ENCODE measurements at places on chromosomes 11 and 22.

DNA sequence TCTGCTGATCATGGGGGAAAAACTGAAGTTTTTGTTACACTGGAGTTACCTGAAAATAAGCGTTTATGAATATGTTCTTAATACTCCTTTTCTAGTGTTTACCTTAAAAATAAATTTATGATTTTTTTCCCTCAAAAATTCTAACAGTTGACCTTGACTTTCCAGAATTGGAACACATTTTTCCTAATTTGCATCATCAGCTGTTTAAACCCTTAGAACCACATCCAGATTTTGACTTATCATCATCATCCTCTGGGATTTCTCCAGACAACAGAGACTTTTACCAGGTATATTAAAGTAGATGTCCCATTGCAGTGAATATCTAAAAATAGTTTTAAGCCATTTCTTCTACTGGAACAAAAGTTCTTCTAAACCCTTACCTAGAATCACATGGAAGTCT is 17.2 kb downstream of the TAF1D start:
- DNase-seq = no peak

GRCh38 chr11:216081-216974 is 8.8 kb downstream of the RIC8A start:
- DNase-seq = no peak

GRCh38 chr22:47197773-47198500 is 435.5 kb downstream of the TBC1D22A start:
- DNase-seq = no peak

- no peak for DNase-seq
These were observed 417.9 kb upstream of the DDI1 start for GRCh38 chr11:103618528-103618927.

DNA sequence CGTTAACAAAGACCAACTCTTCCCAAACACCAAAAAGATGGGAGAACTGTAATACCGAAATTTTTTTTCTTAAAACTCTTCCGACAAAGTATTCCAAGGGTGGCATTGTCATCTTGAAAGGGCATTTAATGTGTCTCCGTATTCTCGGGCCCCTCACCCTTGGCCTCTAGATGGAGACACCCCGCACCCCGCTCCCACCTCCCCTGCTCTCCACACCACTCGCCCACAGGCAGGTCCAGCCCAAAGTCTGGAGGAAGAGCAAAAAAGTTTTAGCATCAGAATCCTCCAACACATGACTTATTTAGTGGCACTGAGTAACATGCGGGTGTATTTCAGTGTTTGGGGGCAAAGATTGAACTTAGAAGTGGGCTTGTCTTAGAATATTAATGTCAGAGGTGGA is 20.7 kb downstream of the SPATA19 start:
- DNase-seq = no peak

DNA sequence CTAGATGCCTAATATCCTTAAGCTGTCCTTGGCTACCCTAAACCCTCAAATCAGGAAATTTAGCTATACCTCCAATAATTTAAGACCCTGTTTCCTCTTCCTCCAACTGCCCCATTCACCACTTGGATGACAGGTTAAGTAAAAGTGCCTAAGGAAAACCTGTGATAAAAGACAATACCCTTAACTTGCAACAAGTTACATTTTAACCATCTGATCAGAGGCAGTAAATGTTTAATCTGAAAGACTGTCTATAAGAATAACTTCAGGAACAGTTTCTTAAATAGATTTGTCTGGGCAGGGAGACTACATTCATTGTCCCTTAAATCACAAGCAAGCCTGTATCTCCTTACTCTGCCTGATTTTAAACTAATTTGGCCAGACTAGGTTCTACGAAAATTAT is 129.1 kb downstream of the APOL5 start:
- DNase-seq = no peak

GRCh38 chr22:37298748-37299495 is 16.6 kb downstream of the CYTH4 start:
- no peak for DNase-seq

- no peak for DNase-seq
These were observed 9.0 kb upstream of the CCT8L2 start for GRCh38 chr22:16601437-16602223.

GRCh38 chr22:30601464-30601863 is 5.5 kb upstream of the TCN2 start:
- DNase-seq = no peak

GRCh38 chr22:35554297-35554845 is 13.7 kb downstream of the RASD2 start:
- no peak for DNase-seq

DNA sequence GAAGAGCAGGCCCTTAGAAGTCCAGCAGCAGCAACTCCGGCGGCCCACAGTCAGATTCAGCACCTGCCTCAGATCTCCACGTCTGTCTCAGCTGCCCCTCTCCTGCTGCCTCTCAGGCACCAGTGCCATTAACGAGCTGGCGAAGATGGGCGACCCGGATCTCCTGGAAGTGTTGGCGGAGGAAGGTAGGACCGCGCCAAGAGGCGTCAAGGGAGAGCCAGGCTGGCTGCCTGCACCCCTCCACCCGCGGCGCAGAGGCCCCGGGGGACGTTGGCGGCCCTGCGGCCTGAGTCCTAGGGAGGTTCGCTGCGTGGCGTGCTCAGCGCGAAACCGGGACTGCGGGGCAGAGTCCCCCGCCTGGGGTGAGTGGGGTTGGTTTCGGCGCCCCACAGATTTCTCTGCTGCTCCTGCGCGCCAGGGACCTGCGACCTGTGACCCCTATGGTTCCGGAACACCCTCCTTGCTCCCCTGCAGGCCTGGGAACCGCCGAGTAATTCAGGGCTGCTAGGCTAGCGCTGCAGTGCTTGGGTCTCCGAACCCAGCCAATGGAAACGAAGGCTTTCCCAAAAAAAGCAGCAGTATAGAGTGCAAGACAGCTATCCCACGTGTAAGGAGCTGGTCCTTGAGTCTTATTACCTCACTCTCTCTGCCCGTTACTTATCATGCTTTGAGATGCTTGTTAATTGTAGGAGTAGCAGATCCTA is 615 bp downstream of the ANO5 start:
- DNase-seq = peak; percentile 72

DNA sequence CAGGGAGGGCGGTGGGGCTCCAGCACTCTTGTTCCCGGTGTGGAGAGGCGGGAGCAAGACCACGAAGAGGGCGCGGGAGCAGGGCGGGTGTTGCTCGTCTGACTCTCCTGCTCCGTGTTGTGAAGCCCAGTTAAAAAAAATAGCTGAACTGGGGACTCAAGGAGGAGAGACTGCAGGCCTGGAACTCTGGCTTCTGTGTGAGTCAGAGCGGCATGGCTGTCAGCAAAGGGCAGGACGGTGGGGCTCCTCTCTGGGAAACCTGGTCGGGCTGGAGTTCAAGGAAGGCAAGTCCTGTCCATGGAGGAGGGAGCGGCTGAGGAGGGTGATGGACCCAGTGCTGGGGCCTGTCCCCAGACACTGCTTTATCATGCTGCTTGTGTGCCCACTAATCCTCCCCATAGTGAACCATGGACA is 152.3 kb downstream of the FEZ1 start:
- DNase-seq = no peak

DNA sequence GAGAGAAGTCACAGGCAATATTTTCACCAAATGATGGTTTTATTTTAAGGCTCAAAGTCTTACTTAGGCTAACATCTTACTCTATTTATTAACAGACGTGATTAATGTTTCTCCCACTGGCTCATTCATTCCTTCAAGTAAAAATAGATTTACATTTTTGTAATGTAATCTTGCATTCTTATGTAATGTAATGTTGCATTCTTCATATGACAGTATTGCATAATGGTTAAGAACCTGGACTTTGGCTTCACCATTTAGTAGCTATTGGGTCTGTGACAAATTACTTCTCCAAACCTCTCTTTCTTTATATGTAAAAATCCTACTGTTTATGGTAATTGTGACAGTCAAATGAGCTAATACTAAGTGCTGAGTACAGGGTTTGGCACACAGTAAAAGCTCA is 3.3 kb upstream of the DIXDC1 start:
- no peak for DNase-seq

Data from NCI-H1092 treated with DMSO at 0.1 percent for 48 hours (cell line).